ENCODE measurements at places on chromosomes 11 and 22. TPM values are rescaled to one million over a fixed set of nuclear protein-coding genes. Genes with fewer than 3 reads are reported as not detected.

TRPM5 gene
- 2.8 TPM for total RNA-seq

GRCh38 chr11:86938900-86939880, 16.0 kb downstream of the FZD4 start:
- no peak overlapping the region for H3K27ac ChIP-seq
- H3K4me3 ChIP-seq, result no peak overlapping the region
- H3K4me1 ChIP-seq, result peaks cover 25% of the 10 kb centered on the region
- H3K36me3 ChIP-seq, result no peaks in the 10 kb centered on the region
- no peaks in the 10 kb centered on the region for H3K27me3 ChIP-seq
- DNase-seq, result no peak

GRCh38 chr11:134229126-134229790, 4.8 kb downstream of the VPS26B start:
- no peak overlapping the region for H3K27ac ChIP-seq
- no peak for DNase-seq
- H3K36me3 ChIP-seq, result no peaks in the 10 kb centered on the region
- H3K4me3 ChIP-seq, result no peak overlapping the region
- peaks cover 22% of the 10 kb centered on the region for H3K4me1 ChIP-seq

DNA sequence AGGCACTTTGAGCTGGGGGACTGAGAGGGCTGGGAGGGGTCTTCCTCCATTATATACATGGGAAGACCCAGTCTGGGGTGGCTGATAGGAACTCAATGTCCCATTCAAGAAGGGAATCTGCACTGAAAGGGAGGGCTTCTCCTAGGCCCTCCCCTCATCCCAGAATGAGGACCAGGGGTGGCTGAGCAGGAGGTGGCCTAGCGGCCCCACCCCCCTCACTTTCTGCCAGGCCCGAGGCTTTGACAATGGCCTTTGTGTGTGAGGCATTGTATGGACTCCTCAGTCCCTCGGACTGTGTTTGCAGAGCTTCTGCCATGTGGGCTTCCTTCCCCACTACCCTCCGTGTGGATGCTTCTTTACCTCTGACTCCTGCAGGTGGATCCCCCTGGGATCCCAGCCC, 65.7 kb downstream of the NECTIN1 start:
- H3K36me3 ChIP-seq, result no peaks in the 10 kb centered on the region
- DNase-seq, result no peak
- H3K4me1 ChIP-seq, result peaks cover 8% of the 10 kb centered on the region

- no peaks in the 10 kb centered on the region for H3K27me3 ChIP-seq
- no peaks in the 10 kb centered on the region for H3K36me3 ChIP-seq
- no peak overlapping the region for H3K27ac ChIP-seq
Observed at GRCh38 chr11:44267750-44268613, 42.0 kb downstream of the ALX4 start.

DNA sequence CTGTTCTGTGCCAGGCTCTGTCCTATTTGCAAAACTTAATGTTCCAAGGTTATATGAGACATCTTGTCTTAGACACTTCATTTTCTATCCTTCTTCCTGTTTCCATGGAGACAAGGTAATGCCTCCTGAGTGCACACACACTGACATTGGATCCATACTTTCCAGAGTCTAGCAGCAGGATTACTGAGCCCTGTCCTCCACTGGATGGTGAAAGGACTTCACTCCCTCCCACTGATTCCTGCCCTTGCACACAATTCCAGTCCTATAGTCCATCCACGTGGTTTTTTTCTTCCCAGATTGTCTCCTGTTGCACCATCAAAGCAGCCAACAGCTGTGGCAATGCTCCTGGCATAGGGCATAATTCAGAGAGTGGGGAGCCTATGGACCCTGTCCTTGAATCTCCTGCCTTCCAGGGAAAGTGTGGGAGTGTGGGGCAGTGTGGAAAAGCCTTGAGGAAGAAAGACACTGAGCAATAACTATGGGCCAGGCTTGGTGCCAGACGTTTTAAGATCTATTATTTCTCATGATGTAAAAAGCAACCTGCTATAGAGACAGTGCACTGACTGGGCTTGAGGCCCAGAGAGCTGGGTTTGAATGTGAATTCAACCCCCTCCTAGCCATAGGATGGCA, 31.3 kb downstream of the SERPINH1 start:
- H3K27me3 ChIP-seq, result no peaks in the 10 kb centered on the region
- no peaks in the 10 kb centered on the region for H3K36me3 ChIP-seq
- no peak overlapping the region for H3K4me3 ChIP-seq
- H3K4me1 ChIP-seq, result no peaks in the 10 kb centered on the region

DNA sequence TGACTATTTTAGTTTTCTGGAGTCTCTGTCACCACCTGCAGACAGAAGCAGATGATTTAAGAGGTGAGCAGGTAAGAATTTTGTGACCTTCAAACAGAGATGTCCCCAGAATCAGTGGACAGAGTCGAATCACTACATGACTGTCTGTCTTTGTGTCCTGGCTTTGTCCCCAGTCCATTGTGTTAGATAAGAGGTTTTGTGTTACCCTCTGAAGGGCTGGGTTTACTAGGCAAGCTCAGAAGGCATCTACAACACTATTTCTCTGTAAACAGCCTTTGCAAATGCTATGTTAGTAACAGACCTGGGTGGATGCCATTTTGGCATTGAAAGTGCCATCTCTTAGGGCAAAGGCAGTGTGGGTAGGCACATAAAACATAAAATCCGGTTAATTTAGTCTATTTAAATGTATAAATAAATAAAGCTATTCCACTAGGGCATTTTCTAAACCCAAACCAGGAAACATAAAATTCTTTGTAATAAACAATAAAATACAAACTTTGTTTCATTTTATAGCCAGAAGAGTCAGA, 40.3 kb upstream of the CADM1 start:
- no peaks in the 10 kb centered on the region for H3K36me3 ChIP-seq
- no peaks in the 10 kb centered on the region for H3K4me1 ChIP-seq
- no peak overlapping the region for H3K4me3 ChIP-seq
- H3K27me3 ChIP-seq, result no peaks in the 10 kb centered on the region
- DNase-seq, result no peak
- no peak overlapping the region for H3K27ac ChIP-seq
